ENCODE measurements at places on chromosomes 2 and 18.

DNA sequence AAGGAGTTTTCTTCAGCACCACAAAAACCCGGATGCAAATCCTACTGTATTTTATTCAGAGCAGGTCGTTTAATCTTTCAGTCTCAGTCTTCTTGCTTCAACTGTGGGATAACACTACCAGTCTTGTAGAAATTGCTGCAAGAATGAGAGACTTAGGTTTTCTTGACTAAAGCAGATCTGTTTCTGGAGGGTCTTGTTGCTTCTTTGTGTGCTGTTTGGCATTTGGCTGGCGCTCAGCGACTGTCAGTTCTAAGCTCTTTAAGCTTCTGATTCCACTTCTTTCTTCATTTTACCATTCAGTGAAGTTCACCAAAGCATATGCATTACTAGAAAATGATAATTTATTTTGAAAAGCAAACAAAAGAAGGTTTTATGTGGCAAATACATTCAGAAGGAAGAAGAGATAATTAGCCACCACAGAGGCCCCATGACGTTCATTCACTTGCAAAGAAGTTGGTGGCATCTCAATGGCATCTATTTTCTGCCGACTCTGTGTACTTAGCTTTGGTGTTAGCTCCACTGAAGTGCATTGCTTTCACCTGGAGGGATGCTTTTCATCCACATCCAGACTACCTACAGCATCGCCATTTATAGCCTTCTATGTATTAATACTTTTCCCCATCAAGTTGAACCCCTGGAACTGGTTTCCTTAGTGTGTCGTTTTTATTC is 53.7 kb downstream of the TRIB2 start:
- no peak for DNase-seq

DNA sequence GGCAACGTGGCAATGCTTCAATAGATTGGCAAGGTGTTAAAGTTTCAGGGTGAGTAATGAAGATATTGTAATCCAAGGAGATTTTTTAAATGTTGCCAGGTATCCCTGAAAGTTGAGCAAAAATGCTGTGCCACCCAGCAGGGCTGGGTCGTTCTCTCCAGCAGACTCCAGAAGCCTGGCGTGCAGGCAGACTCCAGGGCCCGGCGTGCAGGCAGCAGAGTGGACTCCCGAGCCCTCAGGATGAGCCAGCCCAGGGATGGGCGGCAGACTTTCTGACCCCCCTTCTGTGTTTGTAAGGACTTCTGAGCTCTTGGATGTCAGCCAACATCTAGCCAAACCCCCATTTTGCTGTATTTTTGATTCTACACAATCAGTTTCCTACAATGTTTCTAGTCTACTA is 289.1 kb downstream of the ZNF516 start:
- DNase-seq: no peak

DNA sequence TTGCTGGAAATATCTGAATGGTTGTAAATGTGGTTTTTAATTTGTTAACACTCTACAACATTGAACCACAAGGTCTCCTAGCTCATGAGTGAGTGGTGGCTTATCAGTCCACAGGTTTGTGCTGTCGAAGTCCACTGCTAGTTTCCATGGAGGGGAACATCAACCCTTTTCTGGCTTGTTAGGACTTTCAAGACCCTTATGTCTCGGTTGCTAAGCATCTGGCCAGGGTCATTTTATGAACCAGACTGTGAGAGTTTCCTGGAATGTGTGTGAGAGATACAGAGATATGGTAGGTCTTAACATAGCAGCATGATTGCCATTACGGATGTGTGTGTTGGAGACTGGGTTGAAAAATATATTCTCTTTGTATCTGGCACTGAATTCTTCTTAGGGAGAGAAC is 36.9 kb downstream of the KCNE4 start:
- no peak for DNase-seq

DNA sequence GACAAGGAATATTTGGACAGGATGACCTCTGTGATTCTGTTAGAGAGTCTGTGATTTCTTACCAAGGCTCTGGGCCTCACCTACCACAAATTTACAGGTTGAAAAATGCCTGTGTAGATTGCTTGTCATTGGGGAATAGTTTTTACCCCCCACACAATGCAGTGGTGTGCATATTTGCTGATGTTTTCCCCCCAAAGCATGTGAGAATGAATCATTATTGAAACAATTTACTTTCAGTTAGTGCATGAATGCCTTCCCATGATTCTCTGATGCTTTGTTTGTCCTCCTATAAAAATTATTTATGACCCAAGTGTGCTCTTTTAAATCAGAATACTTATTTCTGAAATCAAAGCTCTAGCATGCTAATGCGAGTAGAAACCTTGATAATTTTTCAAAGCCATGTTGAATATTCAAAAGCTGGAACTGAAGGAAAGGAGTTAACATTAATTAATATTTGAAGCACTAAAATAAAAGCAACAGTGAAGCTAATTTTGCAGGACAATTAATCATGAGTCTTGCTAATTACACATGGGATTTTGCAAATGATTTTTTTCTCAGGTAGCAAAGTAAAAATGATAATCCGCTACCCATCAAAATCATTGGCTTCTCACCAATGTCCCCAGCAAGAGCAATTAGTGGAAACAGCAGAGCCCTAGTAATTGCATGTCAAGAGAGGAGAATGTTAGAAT is 361.2 kb upstream of the HNRNPA3 start:
- DNase-seq: no peak

GRCh38 chr2:207887500-207887899 is 117.8 kb upstream of the FZD5 start:
- DNase-seq: no peak

DNA sequence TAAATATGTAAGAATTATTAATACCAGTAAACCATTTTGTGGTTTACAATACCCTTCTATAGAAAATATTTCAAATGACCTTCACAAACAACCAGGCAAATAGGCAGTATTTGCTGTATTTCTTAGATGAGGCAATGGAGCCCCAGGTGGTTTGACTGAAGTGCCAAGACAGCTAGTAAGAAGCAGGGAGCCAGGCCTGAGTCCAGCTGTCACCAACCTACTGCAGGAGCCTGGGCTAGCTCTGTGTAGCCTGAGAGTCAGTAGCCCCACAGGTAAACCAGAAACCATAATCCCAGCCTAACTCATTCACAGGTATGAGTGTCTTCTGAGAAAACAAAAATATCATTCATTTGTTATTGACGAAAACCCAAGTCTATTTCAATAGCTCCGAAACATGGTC is 45.6 kb downstream of the TRIB2 start:
- DNase-seq: no peak

DNA sequence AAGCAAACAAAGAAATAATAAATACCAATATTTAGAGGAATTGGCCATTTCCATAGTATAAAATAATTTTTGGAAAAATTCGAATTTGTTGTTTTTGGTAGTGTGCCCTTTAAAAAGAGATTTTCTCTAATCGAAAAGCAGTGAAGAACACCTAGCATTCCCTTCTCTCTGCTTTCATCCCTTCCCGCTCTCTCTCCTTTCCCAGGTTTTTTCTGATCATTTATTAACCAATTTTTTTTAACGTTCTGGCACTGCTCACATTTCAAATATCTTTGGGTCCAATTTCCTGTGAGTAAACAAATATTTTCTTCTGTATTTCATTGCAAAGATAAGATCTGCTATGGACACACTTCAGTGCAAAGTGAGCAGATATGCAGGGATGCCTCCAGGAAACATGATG is 101.2 kb downstream of the ZNF407 start:
- no peak for DNase-seq

DNA sequence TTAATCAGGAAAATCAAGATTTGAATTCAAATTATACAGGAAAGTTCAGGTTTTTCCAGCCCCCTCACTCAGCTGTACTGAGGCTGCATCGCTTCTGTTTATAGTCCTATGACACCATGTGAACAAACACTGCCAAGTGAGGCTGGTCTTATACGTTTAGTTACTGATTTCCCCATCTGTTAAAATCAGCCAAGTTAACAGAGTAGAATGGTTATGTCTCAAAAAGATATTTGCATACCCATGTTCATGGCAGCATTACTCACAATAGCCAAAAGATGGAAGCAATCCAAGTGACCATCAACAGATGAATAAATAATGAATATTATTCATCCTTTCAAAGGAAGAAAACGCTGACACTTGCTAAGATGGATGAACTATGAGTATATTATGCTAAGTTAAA is 43.8 kb downstream of the REEP1 start:
- DNase-seq: no peak

- no peak for DNase-seq
These were observed 92.9 kb downstream of the NEDD4L start for GRCh38 chr18:58136879-58137278.

- peak; percentile 20 for DNase-seq
These were observed 30.7 kb downstream of the DGKD start for GRCh38 chr2:233384811-233385488.

DNA sequence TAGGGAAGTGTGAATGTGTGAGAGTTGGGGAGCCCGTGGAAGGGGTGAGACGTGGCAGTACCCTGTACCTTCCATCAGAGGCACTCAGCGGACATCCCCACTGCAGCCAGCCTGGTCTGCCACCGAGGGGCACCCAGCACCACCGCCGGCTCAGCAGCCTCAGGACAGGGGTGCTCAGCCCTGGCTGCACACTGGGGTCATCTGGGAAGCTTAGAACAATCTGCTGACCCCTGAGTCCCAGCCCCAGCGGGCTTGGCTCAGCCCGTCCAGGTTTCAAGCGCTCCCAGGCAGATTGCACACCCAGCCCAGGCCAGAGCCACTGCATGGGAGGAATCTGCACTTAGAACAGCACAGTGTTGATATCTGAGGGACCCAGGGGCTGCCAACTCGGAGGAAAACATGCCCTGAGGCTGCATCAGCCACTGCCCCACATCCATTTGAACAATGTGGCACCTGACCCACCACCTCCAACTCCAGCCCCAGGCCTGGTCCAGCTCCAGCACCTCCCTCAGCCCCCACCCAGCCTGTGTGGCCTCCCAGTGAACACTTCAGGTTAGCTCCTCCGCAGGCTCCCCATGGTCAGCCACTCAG is 147.1 kb upstream of the OTOS start:
- peak; percentile 15 for DNase-seq

DNA sequence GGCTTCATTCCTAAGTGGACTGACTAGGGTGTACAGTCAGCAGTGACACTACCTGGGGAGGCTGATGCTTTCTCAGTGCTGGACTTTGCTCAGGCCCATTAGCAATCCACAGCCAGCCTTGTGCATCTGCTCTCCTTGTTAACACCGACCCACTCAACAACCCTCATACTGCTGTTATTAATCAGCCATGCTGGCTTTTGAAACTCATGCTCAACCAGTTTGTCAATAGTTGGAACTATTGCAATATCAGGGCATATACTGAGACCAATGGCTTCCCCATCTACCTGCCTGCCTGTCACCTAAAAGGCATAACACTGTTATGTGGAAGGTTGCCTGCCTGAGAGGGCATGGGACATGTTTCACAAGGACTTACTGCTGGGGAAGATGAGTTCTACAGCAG is 39.4 kb downstream of the GAD1 start:
- no peak for DNase-seq

Measured in globus pallidus (tissue), 1 donor.